ENCODE measurements at places on chromosomes 7 and 10.

GRCh38 chr10:90394311-90394710 lies 463.5 kb downstream of the HTR7 start:
- DNase-seq: no peak

DNA sequence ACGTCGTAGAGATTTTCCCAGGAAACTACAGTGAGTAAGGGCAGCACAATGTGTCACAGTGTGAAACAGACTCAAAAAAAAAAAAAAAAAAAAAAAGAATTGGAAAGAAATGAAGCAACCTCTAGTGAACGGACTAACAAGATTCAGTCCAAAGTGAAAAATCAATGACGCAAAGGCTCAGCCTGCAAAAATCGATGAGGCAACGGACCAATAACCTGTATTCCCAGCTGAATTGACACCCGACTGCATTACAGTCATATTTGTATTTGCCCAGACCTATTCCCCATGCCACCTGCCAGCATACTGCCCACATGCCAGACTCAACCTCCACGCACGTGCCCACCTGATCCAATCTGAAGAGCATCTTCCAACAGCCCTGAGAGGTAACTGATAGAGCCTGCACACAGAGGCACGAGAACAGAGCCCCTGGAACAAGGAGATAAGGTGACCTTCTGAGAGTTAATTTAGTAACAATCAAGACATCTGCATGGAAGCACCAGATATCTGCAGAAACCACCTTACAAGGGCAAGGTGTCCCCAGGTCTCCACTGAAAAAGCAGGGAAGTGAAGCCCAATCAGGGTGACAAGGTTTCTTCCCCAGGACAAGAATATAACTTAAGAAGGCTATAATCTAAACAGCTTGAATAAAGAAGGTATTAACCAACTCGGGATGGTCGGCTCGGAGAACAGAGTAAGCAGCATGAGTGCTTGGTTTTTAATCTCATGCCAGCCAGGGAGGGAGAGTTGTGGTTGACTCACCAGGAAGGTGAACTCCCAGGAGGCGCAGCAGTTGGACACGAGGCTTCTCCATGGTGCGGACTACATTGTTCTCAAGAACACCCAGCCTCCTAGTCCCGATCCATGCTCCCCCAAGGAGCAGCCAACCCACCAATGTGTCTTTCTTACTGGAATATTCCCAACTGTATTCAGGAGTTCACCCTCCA lies 48.5 kb downstream of the PLXNA4 start:
- no peak for DNase-seq

DNA sequence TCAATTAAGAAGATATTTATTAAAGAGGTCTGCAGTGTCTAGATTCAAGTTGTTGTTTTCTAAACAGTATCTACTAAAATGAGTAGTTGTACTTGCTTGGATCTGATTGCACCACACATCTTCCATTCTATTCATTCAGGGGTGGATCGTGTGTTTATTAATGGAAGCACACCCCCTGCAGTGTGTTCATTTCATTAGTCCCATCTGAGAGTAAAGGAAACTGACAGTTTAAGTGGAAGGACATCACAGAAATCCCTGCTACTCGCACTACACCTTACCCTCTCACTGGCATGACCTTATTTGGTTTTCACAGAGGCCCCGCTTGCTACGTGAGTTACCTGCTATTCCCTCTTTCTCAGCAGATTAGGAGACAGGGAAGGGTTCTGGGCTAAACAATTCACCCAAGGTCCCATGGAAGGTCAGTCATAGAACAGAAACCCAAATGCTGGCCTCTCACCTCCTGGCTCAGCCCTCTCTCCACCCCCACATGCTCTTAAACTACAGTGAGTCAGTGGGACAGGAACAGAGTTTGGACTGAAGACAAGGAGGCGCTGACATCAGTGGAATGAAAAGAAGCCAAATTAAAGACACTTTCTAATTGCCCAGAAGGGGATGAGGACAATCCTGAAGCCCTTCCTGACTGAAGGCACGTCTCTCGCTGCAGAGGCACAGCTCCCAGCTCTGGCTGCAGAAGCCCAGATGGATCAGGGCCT lies 369.2 kb upstream of the NRP1 start:
- DNase-seq: peak; percentile 4

- DNase-seq: peak; percentile 71
Measured at GRCh38 chr10:110859973-110860376, 11.8 kb upstream of the PDCD4 start.

- DNase-seq: no peak
Measured at GRCh38 chr7:73847941-73848723, 5.8 kb upstream of the METTL27 start.

All from AG09319 (cell line).